GM23338 (cell line): ENCODE measurements at places on chromosomes 13 and 19.

GRCh38 chr13:41434831-41435520, 22.4 kb upstream of the RGCC start:
- no peak for DNase-seq

- no peak for DNase-seq
These were observed 14.1 kb upstream of the C19orf33 start for GRCh38 chr19:38289955-38290354.

DNA sequence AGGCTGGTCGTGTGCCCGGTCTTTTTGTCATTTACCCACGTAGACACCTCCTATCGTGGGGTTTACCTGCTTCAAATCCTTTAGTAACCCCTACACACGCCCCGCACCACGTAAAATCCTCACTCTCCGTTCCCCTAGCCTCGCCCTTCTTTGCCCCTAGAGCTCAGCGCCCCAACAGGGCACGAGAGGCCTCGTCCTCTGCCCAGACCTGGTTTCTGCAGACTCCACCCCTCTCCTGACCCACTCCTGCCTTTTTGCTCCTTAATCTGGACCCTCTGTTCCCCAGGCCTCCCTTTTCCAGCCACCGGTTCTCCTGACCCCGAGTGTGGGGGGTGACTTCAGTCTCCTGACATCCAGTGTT, 412 bp downstream of the ZNF528 start:
- DNase-seq = peak; percentile 44

GRCh38 chr13:93286047-93286446, 59.4 kb downstream of the GPC6 start:
- DNase-seq = no peak

GRCh38 chr13:82713687-82714405, 1168.4 kb downstream of the SLITRK1 start:
- no peak for DNase-seq

GRCh38 chr19:38213911-38214625, 10.0 kb downstream of the DPF1 start:
- DNase-seq = peak; percentile 70

DNA sequence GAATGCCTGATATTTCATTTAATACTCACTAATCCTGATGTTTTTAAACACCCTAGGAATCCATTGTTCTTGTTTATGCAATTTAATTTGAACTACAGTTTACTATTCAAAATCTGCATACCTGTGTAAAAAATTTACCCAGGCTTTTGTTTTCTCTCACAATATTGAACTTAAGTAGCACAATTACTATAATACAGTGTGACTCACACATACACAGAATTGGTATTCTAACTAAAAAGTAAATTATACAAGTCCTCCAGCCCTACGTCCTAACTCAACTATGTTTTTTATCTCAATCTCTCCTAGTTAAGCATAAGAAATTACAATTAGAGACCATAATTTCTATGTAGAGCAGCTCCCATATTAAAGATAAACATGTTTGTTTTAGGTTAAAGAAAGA, 41.8 kb downstream of the MYCBP2 start:
- DNase-seq = no peak

- peak; percentile 89 for DNase-seq
These were observed 10.0 kb downstream of the COL5A3 start for GRCh38 chr19:10000171-10000826.

DNA sequence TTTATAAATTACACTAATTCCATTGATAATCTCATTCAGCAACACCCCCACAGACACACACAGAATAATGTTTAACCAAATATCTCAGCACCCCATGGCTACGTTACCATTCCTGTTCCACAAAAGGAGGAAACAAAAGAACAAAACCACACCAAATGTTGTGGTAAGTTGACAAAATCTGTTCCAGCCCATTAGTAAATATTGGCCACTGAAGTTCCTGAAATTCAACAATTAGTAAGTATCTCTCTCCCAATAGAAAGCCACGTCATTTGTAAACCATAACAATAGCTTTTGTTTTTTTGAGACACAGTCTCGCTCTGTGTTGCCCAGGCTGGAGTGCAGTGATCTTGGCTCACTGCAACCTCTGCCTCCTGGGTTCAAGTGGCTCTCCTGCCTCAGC, 2.3 kb upstream of the FCAR start:
- no peak for DNase-seq

DNA sequence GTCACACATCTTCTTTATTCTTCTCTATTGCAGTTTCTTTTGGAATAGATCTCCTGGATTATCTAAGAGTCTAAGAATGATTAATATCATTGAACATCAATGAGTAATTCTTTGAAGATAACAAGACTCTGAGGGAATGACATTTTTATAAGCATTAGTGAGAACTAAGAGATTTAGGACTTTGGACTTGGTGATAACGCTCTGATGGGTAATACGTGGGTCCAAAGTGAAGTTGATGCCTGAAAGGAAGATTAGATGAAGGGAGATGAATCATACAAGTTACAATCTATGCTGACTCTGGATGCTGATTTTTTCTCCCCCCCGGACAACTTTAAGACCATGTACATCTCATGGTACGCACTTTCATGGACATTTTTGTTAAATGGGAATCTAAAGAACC, 364.5 kb downstream of the GPC5 start:
- DNase-seq = no peak

GRCh38 chr13:79678100-79678499, 197.1 kb downstream of the NDFIP2 start:
- DNase-seq = no peak

DNA sequence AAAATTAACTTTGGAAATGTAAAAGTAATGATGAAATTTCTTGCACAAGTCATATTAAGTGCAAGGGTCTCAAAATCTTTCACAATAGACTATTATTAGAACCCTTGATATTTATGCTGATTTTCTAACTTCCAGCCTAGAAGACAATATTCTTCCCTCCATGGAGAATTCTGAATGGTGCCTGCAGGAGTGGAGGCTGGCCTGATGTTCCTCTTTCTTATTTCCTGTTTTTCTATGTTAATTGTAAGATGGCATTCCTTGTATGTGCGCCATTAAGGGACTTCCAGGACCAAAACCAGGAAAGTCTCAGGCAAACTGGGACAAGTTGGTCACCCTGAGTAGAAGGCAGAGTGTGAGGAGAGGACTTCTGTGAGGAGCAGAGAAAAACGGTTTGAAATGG, 294.9 kb downstream of the DLEU7 start:
- no peak for DNase-seq

- DNase-seq = no peak
These were observed 145.7 kb downstream of the COL4A1 start for GRCh38 chr13:110161112-110161882.

DNA sequence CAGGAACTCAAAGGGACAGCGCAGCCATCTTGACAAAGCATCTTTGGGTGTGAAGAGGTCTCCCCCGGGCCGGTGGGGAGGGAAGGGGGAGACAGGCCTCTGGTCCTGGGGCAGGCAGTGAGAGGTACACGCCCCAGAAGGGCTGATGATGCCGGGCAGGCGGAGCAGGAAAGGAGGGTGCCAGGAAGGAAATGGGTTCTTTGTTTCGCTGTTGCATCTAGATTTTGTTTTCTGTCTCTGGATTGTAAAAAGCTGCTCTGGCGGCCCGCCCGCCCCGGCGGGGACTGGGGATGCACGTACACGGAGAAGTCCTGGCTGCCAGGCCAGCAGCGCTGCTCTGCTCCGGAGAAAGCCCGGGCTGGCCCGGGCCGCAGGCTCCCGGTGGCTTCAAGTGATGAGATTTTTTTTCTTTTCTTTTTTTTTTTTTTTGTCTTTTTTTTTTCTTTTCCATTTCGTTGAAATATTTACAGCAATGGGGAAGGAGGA, 13.2 kb upstream of the ASF1B start:
- DNase-seq = peak; percentile 28

DNA sequence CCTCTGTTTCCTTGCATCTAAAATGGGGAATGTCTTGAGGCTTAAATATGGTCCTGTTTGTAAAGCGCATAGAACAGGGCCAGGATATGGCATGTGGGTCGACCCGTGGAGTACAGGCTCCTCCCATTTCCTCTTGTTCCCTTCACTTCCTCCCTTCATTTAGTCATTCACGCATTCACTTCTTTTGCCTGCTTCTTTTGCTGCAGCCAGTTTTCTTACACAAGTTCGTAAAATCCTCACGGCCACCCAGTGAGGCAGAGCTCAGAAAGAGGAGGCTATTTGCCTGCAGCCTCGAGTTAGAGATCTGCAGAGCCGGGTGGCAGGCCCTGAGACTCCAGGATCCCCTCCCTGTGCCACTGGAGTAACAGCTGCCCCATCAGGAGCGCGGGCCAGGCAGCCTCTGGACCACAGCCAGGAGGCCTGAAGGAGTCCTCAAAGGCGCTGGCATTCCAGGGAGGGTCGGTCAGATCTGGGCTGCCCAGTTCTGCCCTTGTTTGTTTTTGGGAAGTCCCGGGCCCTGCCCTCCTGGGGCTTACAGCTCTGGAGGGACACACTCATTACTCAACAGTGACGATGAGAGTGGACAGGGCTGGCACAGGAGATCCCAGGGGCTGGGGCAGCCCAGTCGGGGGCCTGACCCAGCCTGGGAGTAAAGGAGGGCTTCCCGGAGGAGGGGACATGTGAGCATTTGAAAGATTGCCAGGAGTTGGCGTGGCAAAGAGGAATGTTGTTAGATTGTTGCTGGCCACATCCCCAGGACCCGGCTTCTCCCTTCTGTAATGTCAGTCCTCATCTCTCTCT, 4.6 kb downstream of the PPP5C start:
- DNase-seq = peak; percentile 27

DNA sequence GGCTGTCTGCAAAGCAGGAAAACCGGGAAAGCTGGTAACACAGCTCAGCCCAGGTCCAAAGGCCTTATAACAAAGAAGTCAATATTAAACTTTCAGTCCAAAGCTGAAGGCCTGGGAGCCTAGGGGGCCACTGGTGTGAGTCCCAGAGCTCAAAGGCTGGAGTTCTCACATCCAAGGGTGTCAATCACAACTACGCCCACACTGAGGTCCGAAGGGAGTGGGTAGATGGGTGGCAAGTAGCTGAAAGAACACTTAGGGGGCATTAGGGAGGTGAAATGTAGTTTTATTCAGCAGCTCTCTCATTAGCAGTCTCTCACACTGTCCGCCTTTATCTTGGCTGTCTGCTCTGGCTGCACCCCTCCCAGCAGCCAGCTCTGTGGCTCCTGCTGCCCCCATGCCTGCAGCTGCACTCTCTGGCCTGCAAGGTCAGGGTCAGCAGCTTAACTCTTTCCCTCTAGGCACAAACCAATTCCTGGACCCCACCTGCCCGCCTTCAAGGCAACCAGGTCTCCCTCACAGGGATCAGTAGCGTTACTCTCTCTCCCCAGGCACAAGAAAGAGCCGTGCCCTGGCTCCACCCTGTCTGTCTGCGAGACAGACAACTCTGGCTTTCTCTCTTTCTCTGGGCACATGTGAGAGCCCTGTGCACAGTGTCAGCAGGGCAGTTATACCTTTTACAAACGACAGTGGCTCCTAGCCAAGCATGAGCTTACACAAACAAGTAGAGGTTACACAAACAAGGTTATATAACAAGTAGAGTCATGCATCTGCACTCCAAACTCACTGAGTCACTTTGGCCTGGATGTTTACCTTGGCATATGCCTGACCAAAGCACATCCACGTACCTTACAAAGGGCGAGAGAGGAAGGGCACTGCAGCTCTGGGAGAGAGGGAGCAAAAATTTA, 249.4 kb upstream of the PCDH20 start:
- no peak for DNase-seq

DNA sequence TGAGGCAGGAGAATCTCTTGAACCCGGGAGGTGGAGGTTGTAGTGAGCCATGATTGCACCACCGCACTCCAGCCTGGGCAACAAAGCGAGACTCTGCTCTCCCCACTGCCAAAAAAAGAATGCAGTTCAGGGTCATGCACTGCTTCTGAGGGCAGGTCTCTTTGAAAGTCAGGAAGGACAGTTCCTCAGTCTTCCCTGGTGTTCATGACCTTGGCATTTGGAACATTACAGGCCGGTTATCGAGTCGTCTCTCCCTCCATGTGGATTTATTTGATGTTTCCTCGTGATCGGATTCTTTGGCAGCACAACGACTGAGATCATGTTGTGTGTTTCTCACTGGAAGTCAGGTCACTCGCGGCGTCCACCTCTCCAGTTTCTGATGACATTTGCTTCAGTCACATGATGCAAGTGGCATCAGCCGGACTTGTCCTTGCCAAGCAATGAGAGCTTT, 17.2 kb downstream of the FGF21 start:
- DNase-seq = no peak

- DNase-seq = peak; percentile 4
These were observed 421.9 kb upstream of the PCDH9 start for GRCh38 chr13:67651908-67652465.

- no peak for DNase-seq
These were observed 166.8 kb upstream of the FREM2 start for GRCh38 chr13:38520041-38520440.

GRCh38 chr13:43364210-43365038, 341.0 kb downstream of the DNAJC15 start:
- no peak for DNase-seq

GRCh38 chr19:17394891-17395415, 957 bp upstream of the CCDC194 start:
- DNase-seq = peak; percentile 97

DNA sequence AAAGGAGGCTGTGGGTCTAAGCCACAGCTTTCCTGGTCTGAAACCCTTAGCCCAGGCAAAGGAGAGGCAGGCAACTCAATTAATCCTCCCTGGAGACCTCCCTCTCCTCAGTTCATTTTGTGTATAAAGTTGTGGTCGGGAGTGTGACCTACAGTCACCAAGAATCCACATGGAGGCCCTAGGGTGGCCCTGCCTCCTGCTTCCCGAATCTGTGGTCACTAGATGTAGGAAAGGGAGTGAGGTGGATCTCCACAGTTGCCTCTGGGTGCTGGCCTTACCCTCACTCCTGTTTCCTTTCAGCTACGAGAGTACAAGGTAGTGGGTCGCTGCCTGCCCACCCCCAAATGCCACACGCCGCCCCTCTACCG, 1.3 kb downstream of the RPL18A start:
- no peak for DNase-seq

- DNase-seq = no peak
These were observed 8.3 kb downstream of the ZNF554 start for GRCh38 chr19:2827840-2828489.

GRCh38 chr13:67229481-67230403, at the start of gene PCDH9:
PCDH9 (minus strand) TSS chr13:67230336; CDS start chr13:67228440, 1,896 bp downstream.
- DNase-seq = peak; percentile 10

DNA sequence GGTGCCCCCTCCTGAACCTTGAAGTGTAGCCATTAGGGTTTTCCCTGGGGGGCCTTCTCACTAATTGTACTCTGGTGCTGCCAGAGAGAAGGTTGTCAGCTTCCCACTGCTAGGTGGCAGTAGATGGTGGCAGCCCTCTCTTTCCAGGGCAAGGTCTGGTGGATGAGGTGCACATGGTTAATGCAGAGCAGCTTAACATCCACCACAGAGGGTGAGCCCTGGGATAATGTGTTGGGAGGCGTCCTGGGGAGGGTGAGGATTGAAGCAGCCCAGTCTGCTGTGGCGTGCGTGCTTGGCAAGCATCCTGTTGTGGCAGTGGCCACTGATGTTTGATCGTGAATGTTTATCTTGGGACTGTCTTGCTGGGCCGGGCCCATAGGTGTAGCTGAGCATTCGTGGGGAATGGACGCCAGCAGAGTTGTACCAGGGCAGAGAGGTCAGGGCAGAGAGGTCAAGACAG, 5.8 kb downstream of the EGLN2 start:
- no peak for DNase-seq
